ENCODE measurements at places on chromosomes 12 and 14. TPM values are rescaled to one million over a fixed set of nuclear protein-coding genes. Genes with fewer than 3 reads are reported as not detected.

TPH2 gene
- total RNA-seq, result not detected

ASCL1 gene
- 1.4 TPM for total RNA-seq

LHX5 gene
- total RNA-seq, result not detected

- no peak for DNase-seq
Observed at GRCh38 chr14:52352061-52352491, 38.0 kb downstream of the PTGER2 start.

GRCh38 chr14:56676042-56676441 is 96.4 kb downstream of the TMEM260 start:
- no peak for DNase-seq

GRCh38 chr12:54390176-54390667 is 5.7 kb upstream of the ZNF385A start:
- no peak for DNase-seq

DNA sequence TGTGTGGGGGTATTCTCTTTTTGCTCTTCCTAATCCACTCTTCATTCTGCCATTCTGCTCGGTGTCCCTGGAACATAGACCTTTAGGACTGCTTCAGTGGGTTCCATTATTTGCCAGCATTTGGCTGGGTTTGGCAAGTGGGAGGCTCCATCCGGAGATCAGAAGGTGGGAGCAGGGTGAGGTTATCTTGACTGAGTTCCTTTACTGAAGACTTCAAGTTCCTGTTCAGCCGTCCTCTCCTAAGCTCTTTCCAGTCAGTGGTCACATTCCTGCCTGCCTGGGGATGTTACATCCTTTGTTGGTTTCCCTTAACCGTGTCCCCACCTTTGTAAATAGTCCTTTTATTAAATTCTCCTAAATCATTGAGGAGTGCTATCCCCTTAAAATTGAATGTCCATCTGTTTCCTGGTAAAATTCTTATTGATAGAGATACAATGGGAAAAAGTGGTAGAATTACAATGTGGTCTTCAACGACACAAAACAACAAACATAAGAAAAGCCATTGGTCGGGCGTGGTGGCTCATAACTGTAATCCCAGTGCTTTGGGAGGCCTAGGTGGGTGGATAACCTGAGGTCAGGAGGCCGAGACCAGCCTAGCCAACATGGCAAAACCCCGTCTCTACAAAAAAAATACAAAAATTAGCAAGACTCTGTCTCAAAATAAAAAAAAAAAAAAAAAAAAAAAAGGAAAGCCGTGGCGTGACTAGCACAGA is 5.0 kb upstream of the MIA2 start:
- no peak for DNase-seq

DNA sequence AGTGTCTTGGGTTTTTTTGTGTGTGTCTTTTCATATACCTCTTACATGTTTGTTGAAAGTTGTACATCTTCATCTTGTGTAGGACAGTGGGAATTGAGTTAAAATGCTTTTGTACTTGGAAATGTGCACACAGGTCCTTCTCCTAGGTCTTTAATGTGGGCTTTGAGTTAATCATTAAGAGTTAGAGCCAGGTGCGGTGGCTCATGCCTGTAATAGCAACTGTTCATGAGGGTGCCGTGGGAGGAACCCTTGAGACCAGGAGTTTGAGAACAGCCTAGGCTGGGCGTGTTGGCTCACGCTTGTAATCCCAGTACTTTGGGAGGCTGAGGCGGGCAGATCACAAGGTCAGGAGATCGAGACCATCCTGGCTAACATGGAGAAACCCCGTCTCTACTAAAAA is 13.9 kb downstream of the CLECL1 start:
- no peak for DNase-seq

Measured in omental fat pad (tissue), 4 donors.